ENCODE measurements at places on chromosomes 5 and 9.

GRCh38 chr5:61290791-61291210 lies 41.3 kb upstream of the ZSWIM6 start:
- no peak for DNase-seq

- DNase-seq = no peak
These were observed 77.7 kb upstream of the NFIB start for GRCh38 chr9:14391620-14392019.

DNA sequence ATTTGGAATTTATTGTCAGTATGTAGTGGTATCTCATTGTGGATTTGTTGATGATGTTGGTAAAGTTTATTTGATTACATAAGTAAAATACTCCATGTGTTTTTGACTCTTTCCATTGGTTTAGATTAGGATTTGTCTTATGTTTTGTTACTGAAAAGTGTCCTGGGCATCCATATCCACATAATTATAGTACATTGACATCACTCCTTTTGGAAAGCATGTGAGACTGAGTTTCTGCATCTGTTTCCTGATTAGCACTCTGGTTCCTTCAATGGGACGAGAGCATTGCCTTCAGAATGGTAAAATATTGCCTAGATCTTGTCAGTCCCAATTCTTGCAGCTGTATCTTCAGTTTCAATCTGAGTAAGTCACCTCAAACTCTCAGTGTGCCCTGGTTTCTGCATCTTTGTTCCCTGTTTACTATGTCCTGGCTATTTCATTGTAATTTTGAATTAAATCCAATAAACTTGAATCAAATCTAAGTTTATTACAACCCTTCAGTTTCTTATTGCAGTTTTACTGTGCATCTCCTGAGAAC lies 128.1 kb downstream of the FBXO38 start:
- no peak for DNase-seq

GRCh38 chr5:79513308-79513703 lies 628 bp downstream of the HOMER1 start:
- DNase-seq = no peak

DNA sequence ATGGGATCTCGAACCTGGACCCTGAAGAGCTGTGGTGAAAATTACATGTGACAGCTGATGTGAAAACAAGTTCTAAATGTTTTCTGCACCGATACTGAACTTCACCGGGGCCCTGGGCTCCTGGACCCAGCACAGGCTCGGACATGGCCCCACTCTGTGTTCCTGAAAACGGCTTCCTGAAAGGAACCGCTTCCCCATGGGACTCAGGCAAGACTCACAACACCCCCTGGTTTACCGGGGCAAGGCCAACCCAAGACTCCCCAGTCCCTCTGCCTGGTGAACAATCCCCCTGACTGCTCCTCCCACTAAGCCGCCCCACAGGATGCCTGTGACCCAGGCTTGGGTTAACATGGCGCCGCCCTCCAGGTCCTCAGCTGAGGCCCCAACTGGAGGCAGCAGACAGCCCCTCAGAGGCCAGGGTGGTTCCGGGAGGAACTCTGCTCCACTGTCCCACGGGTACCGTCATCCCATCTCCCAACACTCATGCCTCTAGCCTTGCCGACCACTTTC lies 124.5 kb upstream of the FOXD4L5 start:
- DNase-seq = no peak

DNA sequence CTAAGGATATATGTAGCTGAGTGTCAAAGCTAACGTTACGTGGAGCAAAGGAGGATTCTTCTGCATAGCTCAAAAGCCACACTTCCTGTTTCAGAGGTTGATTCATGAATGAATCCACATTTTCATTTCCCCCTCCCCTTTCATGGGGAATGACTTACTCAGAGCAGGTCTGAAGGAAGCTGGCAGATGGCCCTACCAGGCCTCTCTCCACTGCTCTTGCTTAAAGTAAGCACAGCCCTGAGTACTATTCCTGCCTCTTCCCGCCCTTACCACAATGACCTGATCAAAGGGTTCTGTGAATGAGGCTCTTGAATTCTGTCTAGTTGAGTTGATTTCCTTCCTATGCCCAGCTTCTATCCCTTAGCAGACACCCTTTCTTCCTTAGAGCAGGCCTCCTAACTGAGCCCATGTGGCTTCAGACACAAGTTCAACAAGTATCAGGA lies 6.3 kb downstream of the IGIP start:
- DNase-seq = peak; percentile 83

DNA sequence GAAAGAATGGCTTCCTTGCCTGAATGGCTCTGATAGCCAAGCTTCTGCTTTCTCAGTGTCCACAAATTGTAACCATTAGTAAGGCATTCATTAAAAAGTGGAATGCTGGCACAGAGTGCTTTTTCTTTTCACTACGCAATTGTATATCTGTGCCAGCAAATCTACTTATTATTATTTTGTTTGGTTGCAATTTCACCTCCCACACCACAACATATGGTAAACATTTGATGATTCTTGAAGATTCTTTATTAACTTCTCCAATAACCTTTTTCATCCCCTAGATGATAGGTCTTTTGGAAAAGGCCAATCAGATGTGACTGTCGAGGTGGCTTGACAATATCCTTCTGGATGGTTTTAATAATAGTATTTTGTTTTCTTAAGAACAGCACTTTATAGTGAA lies 234.1 kb downstream of the TMEM38B start:
- DNase-seq = no peak

- no peak for DNase-seq
These were observed 485 bp upstream of the HABP4 start for GRCh38 chr9:96449523-96449844.

GRCh38 chr9:115300874-115301273 lies 182.9 kb upstream of the TNC start:
- DNase-seq = no peak

DNA sequence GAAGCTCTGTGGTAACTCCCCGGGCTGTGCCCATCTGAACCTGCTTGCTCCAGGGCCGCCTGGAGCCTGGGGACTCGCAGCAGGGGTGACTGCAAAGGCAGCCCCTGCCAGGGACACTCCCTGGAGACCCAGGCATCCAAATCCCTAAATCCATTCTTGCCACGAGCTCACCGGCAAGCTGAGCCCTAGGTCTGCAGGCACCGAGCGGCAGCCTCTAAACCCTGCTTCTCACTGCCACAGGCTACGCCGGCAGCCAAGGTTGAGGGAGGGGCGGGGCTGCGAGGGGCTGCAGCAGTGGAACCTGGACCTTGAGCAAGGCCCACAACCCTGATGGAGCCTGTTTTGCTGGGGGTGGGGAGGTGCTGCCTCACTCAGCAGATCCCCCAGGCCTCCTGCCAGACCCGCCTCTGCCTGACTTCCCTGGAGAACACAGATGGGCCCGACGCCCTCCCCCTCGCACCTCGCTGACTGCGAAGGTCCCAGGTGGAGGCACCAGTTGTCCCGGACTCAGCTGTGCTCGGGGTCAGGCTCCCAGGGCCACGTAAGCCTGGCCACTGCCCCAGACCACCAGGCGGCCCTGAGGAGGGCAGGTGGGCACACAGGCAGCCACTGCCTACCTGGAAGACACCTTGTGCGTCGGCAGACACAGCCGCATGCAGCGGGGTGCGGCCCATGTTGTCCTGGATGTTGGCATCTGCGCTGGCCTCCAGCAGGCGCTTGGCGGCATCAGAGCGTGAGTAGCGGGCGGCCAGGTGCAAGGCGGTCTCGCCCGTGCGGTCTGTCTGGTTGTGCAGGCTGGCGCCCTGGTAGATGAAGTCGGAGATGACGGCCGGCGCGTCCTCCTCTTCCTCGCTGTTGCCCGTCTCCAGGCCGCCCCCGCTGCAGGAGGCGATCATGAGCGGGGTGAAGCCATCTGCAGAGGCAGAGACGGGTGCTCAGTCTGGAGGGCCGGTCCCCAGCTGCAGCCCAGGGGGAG lies 17.4 kb upstream of the SEC16A start:
- no peak for DNase-seq

DNA sequence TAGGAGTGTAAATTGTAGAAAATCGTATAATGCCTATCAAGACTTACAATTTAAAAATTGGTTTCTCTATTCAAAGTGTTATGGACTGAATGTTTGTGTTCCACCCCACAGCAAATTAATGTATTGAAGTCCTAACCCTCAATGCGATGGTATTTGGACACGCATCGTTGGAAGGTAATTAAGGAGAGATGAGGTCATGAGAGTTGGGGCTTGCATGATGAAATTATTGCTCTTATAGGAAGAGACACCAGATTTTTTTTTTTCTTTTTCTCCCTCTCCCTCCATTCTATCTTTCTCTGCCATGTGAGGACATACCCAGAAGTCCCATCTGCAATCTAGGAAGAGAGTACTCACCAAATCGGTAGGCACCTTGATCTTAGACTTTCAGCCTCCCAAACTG lies 189.2 kb downstream of the MAN2A1 start:
- no peak for DNase-seq

DNA sequence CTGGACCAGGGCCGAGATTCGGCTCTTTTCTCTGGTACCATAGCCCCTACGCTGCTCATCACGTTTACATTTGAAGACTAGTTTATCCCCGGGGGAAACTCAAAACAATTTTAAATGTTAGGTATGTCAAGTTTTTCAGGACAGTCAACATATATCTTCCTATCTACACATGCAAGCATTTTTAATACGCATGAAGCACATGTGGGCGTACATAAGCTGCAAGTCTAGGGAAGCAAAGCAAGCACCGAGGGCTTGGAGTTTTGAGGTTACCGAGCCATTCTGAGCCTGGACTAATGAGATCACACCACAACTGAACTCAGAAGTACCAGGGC lies 154.4 kb downstream of the AUH start:
- no peak for DNase-seq

- no peak for DNase-seq
These were observed 106.5 kb downstream of the EPB41L4A start for GRCh38 chr5:112312295-112313275.

- DNase-seq = no peak
These were observed 3.9 kb upstream of the PHF24 start for GRCh38 chr9:34954225-34954624.

DNA sequence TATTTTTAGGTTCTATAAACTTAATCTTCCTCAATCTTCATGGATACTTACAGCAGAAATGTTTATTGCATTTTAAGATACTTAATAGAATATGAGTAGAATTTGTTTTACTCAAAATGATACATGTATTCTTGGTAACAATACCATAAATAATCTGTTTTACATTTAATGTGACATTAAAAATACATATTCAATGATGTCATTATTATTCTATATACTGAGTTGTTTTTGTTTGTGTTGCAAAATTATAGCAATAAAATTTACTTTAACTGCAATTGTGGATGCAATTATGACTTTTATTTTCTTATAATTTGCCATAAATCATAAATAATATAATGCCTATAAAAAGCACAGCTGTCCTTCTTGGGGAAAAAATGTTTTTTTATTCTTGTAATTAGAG lies 275.9 kb upstream of the CCNG1 start:
- DNase-seq = no peak

DNA sequence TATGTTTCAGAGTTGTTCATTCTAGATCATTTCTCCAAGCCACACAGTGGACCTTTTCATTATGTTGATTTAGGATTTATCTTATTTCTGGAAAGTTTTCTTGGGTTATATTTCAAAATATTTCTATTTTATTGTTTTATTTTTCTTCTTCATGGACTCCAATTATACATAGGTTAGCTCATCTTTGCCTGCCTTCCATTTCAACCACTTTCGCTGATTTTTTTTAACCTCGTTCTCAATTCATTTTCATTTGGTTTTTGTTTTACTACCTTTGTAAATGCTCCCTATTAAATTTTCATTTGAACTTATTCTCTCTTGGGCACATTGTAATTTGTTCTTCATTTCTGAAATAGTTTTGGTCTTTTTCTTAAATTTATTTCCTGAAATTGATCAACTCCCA lies 169.0 kb upstream of the PITX1 start:
- no peak for DNase-seq

DNA sequence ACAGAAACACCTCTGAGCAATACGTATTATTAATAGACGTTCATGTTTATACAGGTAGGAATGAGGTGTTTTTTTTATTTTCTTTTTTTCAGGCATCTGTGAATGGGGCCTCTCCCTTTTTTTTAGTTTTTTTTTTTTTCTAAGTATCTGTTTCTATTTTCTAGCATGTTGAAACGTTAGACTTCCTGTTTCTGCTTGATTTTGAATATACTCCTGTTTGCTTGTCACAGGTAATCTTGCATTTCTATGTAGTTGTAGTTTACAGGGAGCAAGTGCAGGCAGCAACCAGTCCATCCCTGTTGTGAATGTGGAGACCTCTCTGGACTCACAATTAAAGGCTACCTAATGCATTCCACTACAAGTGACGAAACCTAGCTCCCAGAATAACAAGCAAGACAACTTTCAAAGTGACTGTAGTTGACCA lies 22.8 kb upstream of the TNFAIP8 start:
- DNase-seq = no peak

- no peak for DNase-seq
These were observed 66.2 kb downstream of the SMC5 start for GRCh38 chr9:70324963-70325362.

DNA sequence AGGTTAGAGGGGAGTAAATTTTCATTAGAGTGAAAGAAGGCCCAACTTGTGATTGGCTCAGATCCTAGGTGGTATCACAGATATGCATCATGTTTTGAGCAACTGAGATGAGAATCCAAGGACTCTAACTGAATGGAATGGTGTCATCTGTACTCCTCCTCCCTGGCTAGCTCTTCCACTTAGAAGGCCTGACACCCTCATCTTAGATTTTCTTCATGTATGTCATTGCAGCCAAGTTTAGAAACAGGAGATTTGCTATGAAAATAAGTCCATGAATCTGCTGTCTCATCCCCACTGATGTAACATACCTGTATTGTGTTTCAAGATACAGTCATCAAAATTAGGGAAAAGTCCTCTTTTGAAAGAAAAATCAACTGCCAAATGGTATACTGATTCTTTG lies 54.4 kb downstream of the ITGA1 start:
- no peak for DNase-seq

GRCh38 chr5:170342153-170342725 lies 44.7 kb upstream of the LCP2 start:
- no peak for DNase-seq

GRCh38 chr5:76561959-76562358 lies 61.2 kb downstream of the F2RL2 start:
- DNase-seq = no peak

GRCh38 chr5:26482810-26483375 lies 555.5 kb downstream of the CDH9 start:
- DNase-seq = peak; percentile 41

All from adrenal gland (tissue), 19 donors.